ENCODE measurements at places on chromosomes 6 and 20.

GRCh38 chr20:41664584-41664983 lies 46.4 kb upstream of the CHD6 start:
- peak; percentile 22 for DNase-seq

- DNase-seq = peak; percentile 53
These were observed 124.8 kb downstream of the HIVEP1 start for GRCh38 chr6:12136905-12137304.

GRCh38 chr6:37982317-37982716 lies 162.8 kb downstream of the ZFAND3 start:
- no peak for DNase-seq

DNA sequence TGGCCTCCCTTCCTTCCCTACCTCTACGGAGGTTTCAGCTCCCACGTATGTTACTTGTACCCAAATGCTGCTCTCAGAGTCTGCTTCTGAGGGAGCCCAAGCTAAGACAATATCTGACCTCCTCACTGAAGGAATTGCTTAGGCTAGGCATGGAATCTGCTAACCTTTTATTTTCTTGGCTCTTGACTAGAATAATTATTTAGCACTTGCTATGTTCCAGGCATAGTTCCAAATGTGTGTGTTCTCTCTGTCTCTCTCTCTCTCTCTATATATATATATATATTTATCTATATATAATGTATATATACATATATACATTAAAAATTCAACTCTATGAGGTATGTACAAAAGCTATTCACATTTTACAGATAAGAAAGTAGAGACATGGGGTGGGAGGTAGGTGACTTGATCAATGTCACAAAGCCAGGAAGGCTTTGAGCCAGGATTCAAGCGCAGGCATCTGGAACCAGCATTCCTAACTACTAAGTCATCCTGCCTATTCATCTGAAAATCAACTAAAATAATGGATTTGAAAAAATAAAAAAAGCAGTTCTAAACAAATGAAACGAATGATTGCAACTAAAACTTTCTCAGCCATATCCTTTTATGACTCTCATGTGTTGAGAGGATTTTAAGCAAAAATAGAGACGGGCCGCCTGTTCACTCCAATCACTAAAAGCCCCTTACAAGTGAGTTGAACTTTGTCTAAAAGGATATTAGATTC lies 189.7 kb upstream of the JAG1 start:
- DNase-seq = peak; percentile 81

Measured in EH (cell line).